NCI-H69 (cell line): ENCODE measurements at places on chromosomes 5 and 9.

DNA sequence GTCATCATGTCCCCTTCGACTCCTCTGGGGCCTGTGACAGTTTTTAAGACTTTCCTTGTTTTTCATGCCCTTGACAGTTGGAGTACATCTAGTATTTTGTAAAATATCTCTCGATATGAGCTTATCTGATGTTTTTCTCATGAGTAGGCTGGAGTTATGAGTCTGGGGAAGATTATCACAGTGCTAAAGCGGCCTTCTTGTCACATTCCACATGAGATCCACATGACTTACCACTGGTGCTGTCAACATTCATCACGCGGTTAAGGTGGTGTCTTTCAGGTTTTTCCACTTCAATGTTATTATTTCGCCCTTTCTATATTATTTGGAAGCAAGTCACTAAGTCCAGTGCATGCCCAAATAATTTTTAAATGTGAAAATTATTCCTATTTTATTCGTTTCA is 17.1 kb upstream of the CAST start:
- no peak for DNase-seq

DNA sequence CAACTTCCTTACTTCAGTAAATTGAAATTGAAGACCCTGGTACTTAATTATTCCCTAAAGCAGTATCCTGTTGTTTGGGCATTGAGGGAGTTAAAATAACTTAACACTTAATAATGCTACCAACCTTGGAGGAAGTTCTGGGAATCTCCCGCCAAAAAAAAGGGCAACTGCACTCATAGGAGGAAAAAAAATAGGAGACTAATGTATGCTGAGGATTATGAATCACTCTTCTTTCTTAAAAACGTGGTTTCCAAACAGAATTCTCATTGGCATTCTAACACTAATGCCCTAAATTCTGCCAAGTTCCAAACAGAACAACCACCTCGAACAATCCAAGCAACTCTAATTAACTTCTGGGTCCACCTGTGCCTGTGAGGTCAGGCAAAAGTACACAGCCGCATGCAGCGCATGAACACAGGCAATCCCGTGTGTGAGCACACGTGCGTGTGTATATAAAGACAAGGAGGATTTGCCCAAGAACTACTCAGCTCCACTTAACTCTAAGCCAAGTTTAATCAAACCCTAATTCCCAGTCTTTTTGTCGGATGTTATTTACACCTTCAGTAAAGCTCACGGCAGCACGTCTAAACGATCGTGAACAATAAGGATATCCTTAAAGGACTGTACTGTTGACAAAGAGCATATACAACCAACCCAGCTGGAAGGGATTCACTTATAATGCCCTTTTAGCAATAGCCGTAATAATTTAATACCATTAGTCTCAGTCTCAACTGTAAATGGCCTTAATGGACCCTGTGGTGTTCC is 78.4 kb downstream of the EBF1 start:
- no peak for DNase-seq

- peak; percentile 75 for DNase-seq
These were observed 2.4 kb downstream of the CCL28 start for GRCh38 chr5:43409809-43410271.

GRCh38 chr5:116415182-116415581 is 159.4 kb downstream of the SEMA6A start:
- DNase-seq: no peak

GRCh38 chr9:86126998-86127972 is 27.9 kb upstream of the GOLM1 start:
- DNase-seq: peak; percentile 100

GRCh38 chr5:168860503-168860902 is 281.3 kb upstream of the PANK3 start:
- DNase-seq: no peak

DNA sequence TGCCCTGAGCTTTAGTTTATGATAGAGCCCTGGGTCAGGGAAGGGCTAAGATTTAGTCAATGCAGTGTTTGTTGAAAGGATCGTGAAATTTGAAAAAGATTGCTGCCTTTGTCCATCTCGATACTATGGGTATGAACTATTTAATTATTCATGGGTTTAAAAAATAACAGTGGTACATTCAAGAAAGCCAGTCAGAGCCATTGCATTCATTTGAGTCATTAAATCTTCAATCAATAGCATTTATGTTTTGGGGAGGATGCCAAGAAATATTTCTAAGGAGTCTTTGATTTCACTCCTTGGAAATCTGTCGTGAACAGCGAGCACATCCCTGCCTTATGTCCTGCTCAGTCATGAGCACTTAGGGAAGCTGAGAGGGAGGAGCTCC is 54.4 kb upstream of the LRRTM2 start:
- no peak for DNase-seq

DNA sequence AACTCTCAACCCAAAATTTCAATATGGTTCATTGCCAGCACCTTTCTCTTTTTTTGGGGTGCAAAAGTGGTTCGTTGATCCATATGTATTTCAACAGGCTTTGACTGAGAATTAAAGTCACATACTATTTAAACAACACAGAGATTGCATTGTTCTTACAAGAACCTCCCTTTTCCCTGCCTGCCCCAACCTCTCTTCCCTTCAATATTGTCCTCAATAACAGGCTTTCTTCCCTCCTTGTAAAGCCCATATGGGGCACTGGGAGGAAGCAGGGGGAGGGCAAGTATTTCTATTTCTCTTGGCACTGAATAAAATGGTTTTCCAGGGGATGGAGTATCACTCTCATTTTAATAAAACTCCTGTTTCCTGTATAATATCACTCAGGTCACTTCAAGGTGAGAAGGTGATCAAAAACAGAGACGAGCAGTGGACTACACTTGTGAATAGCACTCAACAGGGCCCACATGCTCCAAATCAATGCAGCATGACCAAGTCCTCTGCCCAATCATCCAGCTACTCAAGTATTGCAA is 65.1 kb downstream of the EFNA5 start:
- DNase-seq: peak; percentile 34

DNA sequence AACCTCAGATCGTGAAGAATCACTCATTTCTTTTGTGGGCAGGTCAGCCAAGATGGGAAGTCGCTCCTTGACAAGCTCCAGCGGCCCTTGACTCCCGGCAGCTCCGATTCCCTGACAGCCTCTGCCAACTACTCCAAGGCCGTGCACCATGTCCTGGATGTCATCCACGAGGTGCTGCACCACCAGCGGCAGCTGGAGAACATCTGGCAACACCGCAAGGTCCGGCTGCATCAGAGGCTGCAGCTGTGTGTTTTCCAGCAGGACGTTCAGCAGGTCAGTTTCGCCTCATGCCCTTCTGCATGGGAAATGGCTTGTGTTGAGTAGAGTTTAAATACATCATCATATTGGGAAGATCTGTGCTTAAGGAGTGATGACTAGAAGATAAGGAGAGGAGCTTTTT is 173.3 kb downstream of the TRIO start:
- DNase-seq: no peak

- peak; percentile 40 for DNase-seq
These were observed 586.4 kb downstream of the TAF11L14 start for GRCh38 chr5:18220631-18221030.

DNA sequence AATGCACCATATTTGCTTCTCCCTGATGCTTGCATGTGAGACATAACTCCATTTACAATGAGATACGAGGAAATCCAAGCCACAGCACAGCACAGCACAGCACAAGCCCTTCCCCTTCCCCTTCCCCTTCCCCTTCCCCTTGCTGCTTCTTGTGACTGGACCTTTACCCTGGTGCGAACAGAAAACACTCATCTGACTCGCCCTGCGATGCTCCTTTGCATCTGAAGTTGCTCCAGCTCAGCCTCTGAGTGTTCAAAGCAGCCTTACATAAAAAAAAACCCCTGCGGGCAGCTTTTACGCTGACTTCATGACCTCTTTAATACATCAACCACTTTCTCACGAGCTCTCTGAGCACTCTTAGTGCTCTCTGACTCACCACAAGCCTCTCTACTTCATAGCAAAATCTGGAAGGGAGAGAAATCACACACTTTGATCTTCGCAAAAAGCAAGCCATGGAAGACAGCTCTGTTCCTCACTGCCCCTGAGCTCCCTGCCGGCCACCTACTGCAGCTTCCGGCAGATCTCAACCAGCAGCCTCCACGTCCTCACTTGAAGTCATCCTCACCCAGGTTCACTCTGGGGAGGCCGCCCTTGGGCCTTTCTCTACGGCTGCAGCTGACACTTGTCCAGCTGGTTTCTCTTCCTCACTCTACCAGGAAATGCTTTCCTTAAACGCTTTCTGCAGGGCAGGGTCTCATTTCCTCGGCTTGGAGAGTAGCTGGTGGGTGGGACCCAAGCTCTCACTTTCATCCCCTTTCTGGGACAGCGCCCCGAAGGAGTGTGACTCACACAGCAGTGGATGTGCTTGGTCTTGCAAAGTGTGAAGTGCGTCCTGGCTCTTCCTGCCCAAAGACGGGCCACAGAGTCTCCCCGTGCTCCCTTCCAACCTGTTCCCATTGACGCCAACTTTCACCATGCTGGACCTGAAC is 5.3 kb downstream of the SLC34A1 start:
- DNase-seq: no peak

GRCh38 chr5:87423755-87424154 is 11.0 kb upstream of the CCNH start:
- DNase-seq: no peak

GRCh38 chr9:89436963-89437625 is 60.8 kb downstream of the SEMA4D start:
- peak; percentile 90 for DNase-seq

DNA sequence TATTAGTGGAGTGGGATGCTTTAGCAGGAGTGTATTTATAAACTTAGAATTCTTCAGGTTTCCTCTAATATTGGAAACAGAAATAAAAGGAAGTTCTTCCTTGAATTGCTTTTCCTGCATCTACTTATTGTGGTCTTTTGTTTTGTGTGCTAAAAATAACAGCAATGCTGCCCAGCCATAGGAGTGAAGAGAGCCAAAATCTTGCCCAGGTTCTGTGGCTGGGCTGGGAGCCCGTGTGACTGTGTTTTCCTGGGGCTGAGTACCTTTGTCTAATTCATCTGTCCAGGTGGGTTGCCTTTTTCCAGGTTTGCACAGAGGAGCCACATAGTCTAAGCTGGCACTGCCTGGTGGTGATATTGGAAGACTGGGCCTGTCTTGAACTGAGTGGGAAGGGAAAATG is 179.7 kb upstream of the ADAMTSL1 start:
- DNase-seq: peak; percentile 43

GRCh38 chr9:131856105-131856504 is 116.2 kb upstream of the RAPGEF1 start:
- DNase-seq: no peak

DNA sequence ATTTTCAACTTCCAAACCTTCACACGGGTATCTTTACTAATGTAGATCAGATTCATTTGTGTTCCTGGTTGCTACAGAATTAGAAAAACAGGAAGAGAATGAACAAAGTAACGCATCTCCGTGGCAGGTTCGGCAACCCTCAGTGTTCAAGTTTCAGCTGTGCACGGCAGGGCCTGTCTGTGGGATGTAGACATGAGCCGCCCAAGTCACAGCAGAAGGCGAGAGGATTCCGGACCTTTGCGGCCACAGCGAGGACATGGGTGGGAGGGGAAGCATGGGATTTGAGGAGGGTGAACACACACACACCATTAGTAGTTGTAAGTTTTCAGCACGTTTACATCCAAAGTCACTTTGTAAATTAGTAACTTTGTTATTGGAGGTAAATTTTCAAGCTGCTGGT is 31.7 kb upstream of the CEP72 start:
- no peak for DNase-seq

DNA sequence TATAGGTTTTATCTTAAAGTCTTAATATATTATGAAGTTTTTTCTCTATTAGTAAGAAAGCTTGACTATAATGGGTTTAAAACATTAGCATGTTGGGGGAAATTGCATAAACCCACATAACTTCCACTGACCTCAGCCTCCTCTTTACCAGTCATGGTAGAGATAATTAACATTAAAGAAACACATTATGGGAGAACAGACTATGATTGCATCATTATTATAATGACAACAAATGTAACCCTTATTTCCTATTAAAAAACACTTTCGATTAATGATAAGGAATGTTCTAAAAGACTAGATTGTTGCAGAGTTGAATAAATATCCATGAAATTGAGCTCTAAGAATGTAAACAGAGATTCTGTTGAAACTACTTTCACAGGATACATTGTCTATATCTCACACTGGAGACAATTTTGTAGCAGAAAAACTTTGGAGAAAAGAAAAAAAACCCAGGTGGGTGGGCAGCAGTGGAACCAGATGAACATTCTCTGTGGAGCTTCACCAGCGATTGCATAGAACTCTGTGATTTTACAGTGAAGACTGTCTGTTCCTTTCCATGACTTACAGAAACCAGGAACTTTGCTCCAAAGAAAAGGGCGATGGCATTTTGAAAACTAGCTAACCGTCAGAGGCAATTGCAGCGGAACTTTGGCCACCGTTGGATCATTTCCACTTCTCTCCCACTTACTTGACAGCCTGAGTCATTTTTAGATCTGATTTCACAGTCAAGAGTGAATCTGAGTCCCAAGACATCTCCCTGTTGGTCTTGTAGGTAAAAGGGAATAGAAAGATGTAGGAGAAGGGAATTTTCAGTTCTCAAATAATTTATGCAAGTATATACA is 21.0 kb upstream of the ERAP2 start:
- no peak for DNase-seq

GRCh38 chr5:84378961-84379360 is 5.7 kb downstream of the EDIL3 start:
- no peak for DNase-seq

GRCh38 chr5:119402555-119402954 is 46.7 kb downstream of the TNFAIP8 start:
- no peak for DNase-seq

GRCh38 chr5:55004729-55005128 is 19.3 kb upstream of the GZMK start:
- DNase-seq: no peak

DNA sequence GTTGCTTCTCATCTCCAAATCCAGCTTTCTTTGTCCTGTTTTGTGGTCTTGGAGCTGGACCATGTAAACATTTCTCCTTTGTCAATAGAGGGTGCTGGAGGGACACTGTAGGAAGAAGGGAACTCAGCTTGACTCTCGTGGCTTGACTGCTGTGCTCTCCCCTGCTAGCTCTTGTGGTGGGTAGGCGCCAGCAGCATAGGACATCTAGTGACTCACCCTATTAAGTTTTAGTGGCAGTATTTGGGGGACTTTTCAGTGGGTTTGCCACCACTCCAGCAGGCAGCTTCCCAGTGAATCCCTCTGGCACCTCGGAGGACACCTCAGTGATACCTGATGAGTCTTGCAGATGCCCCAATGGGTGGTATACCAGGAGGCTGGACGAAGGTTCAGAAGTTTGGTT is 97.8 kb downstream of the TSSK1B start:
- DNase-seq: peak; percentile 70

DNA sequence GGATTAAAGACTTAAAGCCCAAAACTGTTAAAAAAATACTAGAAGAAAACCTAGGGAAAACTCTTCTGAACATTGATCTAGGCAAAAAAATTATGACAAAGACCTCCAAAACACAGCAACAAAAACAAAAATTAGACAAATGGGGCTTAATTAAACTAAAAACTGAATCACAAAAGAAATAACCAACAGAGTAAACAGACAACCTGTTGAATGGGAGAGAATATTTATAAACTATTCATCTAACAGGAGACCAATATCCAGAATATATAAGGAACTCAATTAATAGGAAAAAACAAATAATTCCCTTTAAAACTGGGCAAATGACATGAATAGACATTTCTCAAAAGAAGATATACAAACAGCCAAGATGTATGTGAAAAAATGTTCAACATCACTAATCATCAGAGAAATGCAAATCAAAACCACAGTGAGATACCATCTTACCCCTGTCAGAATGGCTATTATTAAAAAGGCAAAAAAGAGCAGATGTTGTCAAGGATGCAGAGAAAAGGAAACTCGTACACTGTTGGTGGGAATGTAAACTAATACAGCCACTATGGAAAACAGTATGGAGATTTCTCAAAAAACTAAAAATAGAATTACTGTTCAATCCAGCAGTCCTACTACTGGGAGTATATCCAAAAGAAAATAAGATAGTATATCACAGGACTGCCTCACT is 50.2 kb upstream of the TLX3 start:
- no peak for DNase-seq
